Right renal pelvis (tissue), 4 donors: ENCODE measurements at places on chromosomes 6 and 20. TPM values are rescaled to one million over a fixed set of nuclear protein-coding genes. Genes with fewer than 3 reads are reported as not detected.
A peak's percentile ranks its signal among the peaks of the same experiment; 100 is the strongest.

DNA sequence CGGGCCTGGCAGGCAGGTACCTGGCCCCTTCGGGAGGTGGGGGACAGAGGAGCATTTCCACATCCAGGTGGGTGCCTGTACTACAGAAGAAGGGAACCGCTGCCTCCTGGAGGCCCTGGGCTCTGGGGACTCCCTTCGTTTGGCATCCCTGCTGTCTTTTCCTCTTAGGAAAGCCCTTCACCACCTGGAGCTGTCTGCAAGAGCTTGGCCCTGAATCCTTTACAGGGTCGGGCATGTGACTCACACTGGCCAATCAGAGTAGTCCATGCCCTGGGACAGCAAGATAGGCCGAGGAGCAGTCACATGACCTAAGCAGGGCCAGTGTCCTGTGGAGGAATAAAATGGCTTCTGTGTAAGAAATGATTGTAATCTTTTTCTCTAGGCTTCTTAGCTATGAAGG, 224.9 kb downstream of the ANKRD60 start:
- no peak for DNase-seq

GRCh38 chr6:122198922-122199321, 200.5 kb upstream of the HSF2 start:
- DNase-seq: no peak

- DNase-seq: no peak
Measured at GRCh38 chr6:118768441-118768840, 117.0 kb upstream of the CEP85L start.

GRCh38 chr20:45985573-45985972, 13.6 kb upstream of the ZNF335 start:
- DNase-seq: no peak

- DNase-seq: peak; percentile 16
Measured at GRCh38 chr6:116682334-116682712, 1.3 kb downstream of the KPNA5 start.

DNA sequence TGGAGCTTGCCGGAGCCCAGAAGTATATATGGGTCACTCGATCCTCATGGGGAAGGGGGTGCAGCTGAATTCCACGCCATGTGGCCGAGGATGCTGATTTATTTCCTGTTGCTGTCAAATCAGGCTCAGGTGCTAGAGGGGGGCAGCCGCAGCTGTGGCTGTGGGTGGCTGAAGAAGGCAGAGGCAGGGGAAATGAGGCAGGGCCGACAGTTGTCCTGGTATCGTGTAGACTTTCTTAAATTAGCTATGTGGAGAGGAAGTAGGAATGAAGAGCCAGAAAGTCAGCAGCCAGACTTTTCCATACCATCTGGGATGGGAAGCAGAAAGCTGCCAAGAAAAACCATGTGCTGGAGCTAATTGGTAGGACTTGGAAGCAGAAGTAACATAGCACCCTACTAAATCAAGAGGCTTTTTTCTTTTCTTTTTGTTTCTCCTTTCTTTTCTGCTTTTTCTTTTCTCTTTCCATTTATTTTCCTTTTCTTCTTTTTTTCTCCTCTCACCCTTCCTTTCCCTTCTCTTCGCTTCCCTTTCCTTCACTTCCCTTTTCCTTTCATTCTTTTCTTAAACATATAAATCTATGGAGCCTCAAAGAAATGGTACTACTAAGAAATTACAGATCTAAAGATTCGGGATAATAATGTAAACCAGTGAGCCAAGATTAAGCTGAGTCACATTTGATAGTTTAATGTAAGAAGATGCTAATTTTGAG, 90.6 kb upstream of the CD83 start:
- DNase-seq: no peak

- DNase-seq: no peak
Measured at GRCh38 chr20:9966966-9967365, 67.8 kb upstream of the ANKEF1 start.

DNA sequence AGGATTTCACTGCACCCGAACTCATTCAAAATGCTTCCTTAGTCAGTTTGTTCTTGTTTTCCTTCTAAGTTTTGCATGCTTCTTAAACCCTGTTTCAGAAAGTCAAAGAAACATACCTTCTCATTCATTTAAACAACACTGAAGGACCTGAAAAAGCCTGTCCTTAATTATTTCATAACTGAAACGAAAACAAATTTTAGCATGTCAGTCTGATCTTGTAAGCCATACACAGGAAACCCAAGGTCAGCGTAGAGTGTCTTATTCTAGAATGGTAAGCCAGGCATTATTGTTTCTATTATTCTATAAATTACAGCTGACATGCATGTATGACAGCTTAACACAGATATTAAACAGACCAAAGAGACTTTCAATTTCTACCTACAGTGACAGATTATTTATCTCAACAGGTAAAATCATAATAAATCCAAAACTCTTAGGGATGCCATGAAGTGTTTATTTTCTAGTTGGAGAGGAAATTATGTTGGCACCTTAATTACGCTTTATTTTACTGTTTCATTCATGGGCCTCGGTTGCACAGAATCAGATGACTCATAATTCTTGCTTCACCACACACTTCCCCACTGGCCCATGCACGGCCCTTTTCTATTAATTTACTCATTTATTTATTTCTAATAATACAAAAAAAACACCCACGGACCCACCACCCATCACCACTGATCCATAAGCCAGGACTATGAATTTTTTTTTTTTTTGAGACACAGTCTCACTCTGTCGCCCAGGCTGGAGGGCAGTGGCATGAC, 39.3 kb upstream of the DUSP22 start:
- no peak for DNase-seq

DNA sequence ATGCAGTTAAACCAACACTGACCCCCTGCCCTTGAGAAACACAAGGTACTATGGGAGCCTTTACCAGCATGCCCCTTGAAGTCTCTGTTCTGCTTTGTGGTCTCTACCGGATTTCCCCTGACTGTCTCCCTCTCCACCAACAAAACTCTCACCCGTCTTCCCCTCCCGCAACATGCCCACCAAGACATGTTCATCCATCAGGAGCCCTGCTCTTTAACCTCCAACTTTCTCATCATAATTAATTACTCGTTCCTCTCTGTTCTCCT, 1.1 kb downstream of the ZNF165 start:
- no peak for DNase-seq

GRCh38 chr6:169692516-169692915, 9.3 kb downstream of the WDR27 start:
- no peak for DNase-seq

SLC17A3 gene
- 0.60 TPM for polyA plus RNA-seq

GPX6 gene
- polyA plus RNA-seq: not detected

SLC22A7 gene
- 0.77 TPM for polyA plus RNA-seq

CARMIL1 gene
- polyA plus RNA-seq: 97.2 TPM

LY6G6F gene
- polyA plus RNA-seq: 0.68 TPM
